T1000 (cell line): ENCODE measurements at places on chromosomes 11 and 22.

- no peak for DNase-seq
Measured at GRCh38 chr22:37601540-37602442, 6.8 kb upstream of the GGA1 start.

DNA sequence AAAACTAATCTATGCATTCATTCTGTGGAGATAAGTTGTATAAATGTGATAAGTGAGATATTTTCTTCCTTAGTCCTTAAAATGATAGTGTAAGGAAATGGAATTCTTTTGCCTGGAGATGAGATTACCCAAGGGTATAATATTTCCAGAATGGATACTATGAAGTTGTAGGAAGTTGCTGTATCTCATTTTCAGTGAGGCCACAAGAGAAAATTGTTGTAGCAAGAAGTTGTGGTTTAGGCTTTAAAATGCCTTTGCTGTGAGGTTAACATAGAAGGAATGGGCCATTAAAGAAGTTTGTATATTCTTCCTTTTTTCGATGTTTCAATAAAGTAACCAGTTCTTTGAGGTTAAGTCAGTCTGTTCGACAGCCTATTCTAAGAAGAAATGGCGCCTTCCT is 50.7 kb upstream of the LIN7C start:
- DNase-seq = no peak

- DNase-seq = no peak
Measured at GRCh38 chr11:43871051-43871450, 9.6 kb upstream of the ALKBH3 start.

DNA sequence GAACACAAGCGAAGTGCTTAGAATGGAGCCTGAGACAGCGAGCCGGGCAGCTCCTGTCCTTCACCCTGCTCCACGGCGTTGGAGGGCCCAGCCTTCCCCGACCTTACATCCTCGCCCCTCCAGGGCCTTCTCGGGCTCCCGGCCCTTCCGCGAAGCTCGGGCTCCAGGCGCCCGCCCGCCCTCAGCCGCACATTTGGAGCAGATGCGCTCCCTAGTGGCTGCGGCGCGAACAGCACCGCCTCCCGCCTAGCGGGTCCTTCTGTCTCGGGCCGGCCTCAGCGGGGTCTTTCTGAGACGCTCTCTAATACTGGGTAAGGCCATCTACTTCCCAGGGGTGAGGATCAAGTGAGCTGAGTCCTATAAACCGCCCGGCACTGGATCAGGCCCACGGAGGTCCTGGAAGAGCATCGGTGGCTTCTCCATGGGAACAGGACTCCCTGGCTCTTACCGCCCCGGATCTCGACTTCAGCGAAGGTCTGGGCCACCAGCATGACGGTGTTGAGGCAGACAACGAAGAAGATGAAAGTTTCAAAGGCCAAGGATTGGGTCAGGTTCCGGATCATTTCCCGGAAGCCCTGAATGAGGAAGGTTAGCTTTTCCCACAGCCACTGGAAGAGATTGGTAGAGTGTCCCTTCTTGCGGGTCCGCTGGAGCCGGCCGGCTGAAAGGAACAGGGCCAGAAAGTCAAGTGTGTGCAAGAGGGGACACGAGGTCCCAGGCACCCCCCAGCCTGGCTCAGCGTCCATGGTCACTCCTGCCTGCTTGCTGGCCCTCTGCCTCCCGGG is 3.7 kb downstream of the CATSPER1 start:
- DNase-seq = peak; percentile 69

- no peak for DNase-seq
Measured at GRCh38 chr22:33812360-33812977, 107.8 kb downstream of the LARGE1 start.

GRCh38 chr11:86193297-86194095 is 51.1 kb upstream of the EED start:
- DNase-seq = peak; percentile 36

DNA sequence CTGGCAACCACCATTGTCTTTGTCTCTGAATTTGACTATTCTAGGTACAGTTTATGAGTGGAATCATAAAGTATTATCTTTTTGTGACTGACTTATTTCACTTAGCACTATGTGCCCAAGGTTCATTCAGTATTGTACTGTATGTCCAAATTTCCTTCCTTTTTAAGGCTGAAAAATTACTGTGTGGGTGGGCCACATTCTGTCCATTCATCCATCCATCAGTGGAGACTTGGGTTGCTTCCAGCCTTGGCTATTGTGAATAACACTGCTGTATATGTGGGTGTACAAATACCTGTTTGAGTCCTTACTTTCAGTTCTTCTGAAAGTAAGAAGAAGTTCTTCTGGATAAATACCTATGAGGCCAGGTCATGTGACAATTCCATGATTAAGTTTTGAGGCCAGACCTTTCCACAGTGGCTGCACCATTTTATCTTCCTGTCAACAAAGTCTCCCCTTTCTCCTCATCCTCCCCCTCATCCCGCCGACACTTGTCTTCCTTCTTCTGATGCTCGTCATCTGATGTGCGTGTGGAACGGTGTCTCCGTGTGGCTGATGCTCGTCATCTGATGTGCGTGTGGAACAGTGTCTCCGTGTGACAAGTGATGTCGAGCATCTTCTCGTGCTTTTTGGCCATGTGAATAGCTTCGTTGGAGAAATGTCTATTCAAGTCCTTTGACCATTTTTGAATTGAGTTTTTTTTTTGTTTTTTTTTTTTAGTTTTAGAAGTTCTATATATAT is 49.5 kb downstream of the SBF1 start:
- no peak for DNase-seq

DNA sequence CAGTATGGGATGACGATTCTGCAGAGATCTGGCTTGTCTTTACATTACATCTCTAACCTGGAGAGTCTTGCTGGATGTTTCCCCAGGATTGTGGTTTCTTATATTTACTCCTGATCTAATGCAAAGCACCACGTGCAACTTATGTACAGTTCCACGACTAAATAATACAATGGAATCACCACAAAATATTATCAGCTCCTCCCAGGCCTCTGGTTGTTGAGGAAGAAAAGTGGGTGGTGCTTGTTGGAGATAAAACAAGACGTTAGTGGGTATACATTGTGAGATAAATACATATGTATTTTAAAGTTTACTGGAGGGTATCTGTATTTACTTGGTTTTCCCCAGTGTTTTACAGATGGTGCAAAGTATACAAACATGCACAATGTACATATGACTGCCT is 569.7 kb downstream of the NTM start:
- DNase-seq = no peak

- no peak for DNase-seq
Measured at GRCh38 chr22:40323681-40324171, 22.6 kb upstream of the ADSL start.

DNA sequence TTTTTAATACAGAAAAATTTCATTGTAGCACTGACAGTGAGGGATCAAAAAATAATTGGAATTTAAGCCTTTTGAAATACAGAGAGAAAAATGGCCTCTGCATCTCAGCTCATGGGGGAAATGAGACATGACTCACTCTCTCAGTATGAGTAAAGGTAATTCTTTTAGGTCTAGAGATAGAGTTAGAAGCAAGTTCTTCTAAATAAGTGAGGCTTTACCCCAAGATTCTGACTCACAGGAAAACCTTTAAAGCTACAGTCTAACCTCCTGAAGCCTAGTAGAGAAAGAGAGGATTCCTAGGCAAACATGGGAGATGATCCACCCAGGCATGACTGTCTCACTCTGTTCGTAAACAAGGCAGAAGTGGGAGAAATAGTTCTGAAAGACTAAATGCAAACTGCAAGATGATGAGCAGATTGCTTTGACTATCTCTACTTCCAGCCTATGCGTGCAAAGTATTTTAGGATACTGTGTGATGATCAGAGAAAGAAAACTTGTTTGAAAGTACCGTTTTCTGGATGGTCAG is 1003.3 kb upstream of the CCDC90B start:
- no peak for DNase-seq

DNA sequence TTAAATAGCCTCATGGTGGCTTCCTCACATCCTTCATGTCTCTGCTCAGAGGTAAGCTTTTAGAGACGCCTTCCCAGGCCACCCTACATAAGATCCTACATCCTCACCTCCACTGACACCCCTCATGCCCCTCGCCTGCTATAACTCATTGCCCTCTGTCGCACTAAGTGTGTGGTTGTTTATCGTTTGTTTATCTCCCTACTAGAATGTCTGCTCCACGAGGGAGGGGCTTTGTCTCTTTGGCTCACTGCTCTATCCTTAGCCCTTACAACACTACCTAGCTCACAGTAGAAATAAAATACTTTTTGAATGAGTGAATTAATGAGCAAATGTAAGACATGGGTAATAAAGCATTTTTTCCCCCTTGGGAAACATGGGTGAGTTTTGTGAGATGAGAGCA is 1.3 kb upstream of the CBLIF start:
- no peak for DNase-seq

DNA sequence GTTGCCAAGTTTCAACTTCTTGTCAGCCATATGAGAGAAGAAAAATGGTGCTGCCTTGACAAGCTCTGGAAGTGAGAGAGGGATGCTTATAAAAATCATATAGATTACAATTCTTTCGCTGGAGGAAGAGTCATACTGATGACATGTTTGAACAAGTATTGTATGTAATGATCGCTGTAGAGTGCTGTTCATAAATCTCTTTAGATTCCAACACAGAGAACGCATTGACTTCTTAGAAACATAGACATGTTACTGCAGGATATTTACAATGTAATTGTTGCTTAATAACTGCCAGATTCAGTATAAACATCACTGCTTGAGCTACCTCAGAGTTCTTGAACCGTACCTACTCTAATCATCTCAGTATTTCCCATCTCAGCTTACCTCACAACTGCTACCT is 571.6 kb downstream of the LUZP2 start:
- DNase-seq = no peak

DNA sequence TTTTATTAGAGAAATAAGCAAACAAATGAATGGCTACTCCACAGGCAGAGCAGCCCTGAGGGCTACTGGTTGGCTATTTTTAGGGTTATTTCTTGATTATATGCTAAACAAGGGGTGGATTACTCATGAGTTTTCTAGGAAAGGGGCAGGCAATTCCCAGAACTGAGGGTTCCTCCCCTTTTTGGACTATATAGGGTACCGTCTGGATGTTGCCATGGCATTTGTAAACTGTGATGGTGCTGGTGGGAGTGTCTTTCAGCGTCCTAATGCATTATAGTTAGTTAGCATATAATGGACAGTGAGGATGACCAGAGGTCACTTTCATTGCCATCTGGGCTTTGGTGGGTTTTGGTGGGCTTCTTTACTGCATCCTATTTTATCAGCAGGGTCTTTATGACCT is 19.2 kb downstream of the SLC22A6 start:
- DNase-seq = no peak

- no peak for DNase-seq
Measured at GRCh38 chr11:44005956-44006355, 41.8 kb upstream of the ACCSL start.

GRCh38 chr11:44963948-44964347 is 13.3 kb upstream of the TP53I11 start:
- no peak for DNase-seq

DNA sequence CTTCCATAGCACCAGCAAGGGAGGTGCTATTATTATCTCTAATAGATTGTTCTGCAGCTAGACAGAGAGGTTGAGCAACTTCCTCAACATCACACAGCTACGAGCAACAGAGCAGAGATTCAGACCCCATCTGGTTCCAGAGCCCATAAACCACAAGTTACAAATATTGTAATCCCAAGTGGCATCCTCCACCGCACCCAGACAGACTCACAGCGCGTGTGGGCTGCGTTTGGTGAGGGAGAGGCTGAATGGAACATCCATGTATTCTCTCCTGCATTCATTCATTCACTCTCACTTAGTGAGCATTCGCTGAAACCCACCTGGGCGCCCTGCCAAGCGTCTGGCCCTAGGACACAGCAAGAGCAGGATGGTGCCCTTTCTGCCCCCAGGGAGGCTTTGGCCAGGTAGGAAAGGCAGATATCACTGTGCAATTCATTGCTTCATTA is 33.5 kb downstream of the LIF start:
- DNase-seq = no peak

DNA sequence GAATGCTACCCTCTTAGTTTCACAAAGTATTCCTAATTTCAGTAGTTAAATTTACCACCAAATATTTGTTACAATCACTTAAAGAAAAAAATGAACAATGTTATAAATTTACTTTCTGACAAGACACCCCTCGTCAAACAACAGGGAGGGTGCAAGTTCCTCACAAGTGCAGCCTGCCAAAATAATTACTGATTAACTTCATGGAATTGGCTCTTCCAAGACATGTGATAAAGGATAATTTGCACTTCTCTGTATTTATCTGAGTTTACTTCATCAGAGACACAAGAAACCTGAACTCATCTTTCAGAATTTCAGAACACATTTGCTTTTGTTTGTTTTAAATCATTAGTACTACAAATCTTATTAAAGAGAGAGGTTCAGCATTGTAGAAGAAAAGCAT is 66.5 kb downstream of the LARGE2 start:
- DNase-seq = no peak

DNA sequence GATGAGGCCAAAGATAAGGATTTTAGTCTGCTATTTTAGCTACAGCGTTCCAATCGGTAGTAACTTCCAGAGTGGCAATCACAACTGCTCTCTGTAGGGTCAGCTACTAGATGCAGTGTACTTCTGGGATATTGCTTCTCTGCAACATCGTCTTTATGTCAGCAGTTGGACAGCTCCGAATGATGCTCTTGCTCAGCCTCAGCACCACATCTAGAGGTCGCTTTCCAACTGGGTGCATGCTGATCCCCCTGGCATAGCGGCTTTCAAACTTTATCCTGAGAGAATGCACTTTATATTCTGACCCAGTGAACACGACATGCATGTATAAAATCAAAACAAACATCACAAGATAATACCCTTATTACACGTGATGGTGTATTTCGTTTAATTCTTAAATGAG is 219.6 kb downstream of the C11orf87 start:
- no peak for DNase-seq

DNA sequence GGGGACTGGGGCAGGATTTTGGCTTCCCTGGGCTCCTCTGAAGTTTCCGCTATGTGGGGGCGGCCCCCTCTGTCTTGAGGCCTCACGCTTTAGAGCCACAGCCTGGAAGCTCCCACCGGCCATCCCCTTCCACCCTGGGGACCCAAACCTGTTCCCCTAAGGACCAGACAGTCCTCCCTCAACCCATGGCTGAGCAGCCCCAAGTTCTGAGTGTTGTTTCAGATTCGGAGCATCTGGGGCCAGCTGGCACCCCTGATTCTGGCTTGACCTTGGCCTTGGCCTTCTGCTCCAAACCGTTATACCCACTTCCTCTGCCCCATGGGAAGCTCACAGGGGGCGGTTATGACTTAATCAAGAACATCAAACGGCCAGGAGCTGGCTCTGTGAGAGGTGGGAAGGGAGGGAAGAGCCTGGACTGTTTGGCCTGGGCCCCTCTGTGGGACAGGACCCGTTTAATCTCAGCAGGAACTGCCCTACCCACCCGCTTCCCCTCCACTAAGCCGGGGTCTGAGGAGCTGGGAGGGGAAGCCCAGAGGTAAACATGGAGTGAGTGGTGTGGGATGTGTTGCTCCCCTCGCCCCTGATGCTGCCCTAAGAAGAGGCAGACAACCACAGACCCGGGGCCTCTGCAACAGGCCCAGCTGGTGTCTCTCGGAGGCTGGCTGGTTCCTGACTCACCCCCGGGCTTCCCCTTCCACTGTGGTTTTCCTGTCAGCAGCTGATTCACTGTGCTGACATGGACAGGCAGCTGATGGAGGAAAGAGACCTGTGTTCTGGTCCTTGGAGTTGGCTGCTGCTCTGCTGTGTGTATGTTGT is 3.4 kb downstream of the CD82 start:
- peak; percentile 78 for DNase-seq
